HEK293T (cell line): ENCODE measurements at places on chromosomes 13 and 19.

- DNase-seq, result no peak
These were observed 68.5 kb upstream of the GPR183 start for GRCh38 chr13:99375738-99376080.

DNA sequence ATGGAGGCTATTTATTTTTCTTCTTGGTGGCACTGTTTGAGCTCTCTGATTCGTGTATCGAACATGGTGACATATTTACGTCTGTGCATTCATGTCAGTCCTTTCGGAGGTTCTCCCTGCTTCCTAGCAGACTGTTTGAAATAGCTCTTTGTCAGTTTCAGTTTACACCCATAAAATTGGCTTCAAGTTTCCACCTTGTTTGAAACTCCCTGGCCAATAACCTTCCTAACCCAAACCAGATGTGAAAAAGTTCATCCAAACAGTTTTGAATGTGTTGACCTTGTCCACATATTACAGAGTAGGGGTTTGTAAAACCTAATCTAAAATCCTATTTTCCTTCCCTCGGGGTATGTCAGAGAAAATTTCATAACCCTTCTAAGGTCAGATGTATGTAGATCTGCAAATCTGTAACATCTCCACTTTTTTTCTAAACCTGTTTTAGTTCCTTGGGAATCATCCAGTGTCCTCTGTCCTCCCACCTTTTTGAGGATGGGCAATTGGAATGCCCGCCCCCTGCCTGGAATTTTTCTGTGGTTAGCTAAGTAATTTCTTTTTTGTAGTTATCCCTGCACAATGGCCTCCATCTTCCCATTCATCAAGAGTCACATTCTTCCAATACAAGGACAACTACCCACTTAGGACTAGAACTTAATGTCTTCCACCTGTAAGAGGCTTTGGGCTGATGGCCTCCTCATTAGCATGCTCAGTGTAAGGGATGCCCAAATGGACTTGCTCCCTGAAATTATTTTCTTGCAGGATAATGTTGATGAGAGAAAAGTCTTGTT, 499.8 kb downstream of the GPC6 start:
- DNase-seq, result peak; percentile 27

- DNase-seq, result no peak
These were observed 27.3 kb downstream of the ZNF114 start for GRCh38 chr19:48296963-48297734.

DNA sequence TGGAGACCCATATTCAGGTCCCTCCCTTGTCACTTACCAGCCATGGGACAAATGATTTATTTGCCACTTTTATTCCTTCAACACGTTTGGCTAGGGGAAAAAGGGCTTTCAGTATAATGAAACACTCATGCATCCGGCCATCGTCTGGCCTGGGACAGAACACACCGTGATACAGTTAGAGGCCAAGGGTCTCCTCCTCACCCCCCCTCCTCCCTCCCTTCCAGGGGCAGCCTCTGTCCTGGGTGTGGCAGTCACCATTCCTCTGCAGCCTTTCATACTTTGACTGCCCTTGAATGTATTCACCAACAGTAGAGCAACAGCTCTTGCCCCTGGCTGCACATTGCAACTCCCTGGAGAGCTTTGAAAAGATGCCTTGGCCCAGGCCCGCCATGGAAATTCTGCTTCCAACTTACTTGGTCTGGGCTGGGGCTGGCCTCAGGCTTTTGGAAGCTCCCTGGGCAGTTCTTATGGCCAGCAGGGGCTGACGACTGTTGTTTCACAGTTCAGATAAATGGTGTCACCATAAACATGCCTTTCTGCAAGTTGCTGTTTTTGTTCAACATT, 3.0 kb downstream of the PAK4 start:
- no peak for DNase-seq

DNA sequence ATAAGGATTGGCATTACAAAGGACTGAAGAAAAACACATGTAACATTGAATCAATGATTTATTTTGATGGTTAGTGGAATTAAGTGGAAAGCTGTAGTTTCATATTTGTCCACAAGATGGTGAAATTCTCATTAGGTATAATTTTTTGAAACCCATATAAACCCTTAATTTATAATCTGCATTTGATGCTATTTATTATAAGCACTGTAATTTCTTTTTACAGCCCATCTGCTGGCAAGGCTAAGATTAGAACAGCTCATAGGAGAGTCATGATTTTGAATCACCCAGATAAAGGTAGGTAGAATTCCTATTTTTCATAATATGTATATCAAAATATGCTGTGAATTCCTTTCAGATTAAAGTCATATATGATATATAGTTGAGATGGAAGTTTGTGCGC, 62.2 kb downstream of the DNAJC15 start:
- DNase-seq, result no peak

DNA sequence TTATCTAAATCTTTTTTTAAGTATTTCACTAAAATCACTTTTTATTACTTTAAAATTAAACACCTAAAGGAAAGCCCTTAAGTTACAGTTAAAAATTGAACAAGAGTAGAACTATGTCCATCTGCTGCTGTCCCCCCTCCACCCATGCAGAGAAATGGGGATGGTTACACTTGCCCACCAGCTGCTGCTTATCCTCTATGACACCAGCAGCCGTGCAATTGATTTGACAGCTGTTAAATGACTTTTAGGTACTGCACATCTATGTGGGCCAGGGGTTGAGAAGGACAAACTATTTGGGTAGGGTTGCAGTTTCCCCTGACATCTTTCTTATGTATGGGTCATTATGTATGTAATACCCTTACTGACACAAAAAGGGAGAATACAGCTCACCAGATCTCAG, 77.2 kb downstream of the TBC1D4 start:
- no peak for DNase-seq

GRCh38 chr19:10142701-10143375, 23.1 kb upstream of the EIF3G start:
- no peak for DNase-seq

DNA sequence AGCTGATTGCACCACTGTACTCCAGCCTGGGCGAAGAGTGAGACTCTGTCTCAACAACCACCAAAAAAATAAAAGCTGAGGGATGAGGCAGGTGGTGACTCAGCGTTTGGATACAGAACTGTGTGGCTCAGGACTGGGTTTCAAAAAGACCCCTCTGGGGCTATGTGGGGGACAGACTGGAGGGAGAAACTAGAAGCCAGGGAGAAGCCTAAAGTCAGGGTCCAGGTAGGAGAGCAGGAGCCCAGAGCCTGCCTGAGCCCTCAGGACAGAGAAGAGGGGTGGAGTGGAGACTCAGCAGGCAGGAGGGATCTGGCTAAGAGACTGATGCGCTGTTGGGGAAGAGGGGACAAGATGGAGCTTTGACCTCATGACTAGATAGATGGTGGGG, 1.8 kb upstream of the CD37 start:
- no peak for DNase-seq

GRCh38 chr13:72774019-72774418, 7.7 kb downstream of the DIS3 start:
- no peak for DNase-seq

DNA sequence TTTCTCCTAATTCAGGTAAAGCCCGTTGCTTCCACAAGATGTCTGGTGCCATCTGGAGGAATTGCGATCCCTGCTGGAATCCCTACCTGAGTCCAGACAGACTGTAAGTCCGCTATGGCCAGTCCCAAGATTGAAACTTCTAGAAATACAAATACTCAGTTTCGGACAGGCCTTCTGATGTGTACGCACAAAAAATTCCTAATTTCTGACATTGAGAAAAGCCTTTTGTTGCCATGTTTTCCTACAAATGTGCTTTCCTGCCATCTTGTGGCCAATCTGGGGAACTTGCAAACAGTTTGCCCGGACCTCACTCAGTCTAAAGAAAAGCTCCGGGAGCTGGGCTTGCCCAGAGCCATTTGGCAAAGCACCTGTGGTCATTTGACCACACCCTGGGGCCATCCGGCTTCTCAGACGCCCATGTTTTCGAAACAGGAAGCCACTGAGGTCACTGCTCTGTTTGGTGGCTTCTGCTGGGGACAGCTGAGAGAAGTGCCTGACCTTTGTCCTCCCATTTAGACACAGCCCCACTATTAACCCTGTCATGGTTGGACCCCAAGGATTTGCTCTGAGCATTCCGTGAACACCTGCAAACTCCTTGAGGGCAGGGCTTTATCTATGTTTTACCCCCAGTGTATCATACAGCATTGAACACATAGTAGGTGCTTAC, 79.4 kb downstream of the SLC15A1 start:
- peak; percentile 74 for DNase-seq

DNA sequence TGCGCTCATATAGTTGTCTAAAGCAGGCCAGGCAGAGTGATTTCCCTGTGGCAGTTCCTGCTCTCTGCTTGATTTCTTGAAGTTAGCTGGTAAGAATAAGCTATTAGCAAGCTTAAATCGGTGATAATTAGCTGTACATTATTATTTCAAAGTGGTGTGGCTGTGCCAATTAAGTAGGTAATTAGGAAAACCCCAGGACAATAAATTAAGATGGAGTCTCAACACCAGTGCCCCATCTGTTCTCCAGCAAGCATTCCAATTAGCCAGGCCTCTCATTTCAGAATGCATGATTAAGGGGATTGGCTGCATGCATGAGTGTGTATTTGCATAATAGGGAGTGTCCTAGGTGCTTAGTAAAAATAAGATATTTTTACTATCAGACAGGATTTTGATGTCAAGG, 342.3 kb downstream of the GPC5 start:
- DNase-seq, result no peak

GRCh38 chr13:65336087-65336749, 1893.9 kb downstream of the PCDH9 start:
- DNase-seq, result no peak
